ENCODE measurements at places on chromosomes 1 and 21.

DNA sequence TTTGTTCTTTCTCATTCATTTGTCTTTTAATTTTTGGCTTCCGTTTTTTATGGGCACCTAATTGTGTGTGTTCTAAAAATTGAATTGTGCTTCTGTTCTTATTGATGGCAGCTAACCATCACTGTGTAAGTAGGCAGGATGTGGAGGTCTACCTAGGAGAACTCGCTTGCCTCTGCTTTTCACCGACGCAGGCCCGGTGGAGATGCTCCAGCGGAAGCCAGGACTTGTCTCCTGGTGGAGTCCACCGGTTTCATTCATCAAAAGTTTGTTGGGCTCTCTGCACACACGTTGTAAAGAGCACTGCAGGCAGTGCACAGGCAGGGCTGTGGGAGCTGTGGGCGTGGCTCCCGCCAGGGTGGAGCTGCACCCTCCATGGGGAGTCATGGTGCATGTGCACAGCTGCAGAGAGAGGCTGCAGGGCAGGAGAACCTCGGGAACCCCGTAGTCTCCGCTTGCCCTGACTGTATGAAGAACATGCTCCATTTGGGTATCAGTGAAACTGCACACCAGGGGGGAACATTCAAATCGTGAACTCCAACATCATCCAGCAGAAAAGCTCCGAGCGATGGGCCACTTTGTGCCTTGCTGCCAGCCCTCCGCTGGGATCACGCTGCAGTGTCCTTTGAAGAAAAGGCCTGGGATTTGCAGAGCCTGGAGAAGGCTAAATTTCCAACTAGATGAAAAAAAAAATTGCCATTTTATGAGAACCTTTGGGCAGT, 6.0 kb upstream of the C1orf174 start:
- no peak for DNase-seq

GRCh38 chr1:36115931-36116330, 9.1 kb downstream of the COL8A2 start:
- no peak for DNase-seq

GRCh38 chr1:7564137-7564536, 207.0 kb upstream of the VAMP3 start:
- DNase-seq, result no peak

DNA sequence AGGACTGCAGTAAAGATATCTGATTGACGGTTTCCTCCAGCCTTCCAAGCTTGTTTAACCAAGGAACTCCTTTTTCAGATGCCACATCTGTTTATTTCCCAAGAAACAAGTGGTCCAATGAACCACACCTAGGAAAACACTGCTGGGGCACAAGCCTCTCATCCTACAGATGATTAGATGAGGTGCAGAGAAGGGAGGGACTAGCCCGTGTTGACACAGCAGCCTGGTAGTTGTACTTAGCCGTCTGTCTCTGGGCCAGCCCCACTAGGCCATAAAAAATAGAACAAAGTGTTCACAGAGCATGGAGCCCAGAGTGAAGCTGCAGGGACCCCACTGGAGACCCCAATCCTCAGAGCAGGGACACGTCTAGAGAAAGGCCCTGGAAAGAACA, 32.1 kb downstream of the LRP8 start:
- no peak for DNase-seq

DNA sequence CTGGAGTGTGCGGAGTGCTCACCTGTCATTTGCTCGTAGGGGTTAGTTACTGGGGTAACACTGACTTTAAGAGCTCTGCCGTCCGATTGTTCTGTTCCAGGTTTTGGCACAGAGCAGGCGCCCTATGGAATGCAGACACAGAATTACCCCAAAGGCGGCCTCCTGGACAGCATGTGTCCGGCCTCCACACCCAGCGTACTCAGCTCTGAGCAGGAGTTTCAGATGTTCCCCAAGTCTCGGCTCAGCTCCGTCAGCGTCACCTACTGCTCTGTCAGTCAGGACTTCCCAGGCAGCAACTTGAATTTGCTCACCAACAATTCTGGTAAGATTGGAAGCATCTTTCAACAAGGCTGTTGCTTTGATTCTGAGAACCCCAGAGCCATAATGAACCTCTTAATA, 12.6 kb downstream of the ETS2 start:
- DNase-seq, result no peak

DNA sequence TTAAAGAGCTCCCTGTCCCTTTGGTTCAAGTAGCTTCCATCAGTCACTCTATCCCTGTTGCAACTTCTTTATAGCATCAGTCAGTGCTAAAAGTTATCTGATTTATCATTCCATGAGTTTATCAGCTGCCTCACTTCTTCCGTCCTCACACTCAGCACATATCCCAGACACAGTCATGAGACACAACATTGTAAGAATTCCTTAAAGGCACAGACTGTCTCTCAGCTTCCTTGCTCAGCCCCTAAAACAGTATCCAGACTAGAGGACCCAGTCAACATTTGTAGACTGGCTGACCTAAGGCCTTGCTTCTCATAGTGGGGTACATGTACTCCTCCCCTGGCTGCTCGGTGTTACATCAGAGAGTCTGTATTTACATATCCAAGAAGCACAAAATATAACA, 164.9 kb upstream of the ADGRL2 start:
- no peak for DNase-seq

DNA sequence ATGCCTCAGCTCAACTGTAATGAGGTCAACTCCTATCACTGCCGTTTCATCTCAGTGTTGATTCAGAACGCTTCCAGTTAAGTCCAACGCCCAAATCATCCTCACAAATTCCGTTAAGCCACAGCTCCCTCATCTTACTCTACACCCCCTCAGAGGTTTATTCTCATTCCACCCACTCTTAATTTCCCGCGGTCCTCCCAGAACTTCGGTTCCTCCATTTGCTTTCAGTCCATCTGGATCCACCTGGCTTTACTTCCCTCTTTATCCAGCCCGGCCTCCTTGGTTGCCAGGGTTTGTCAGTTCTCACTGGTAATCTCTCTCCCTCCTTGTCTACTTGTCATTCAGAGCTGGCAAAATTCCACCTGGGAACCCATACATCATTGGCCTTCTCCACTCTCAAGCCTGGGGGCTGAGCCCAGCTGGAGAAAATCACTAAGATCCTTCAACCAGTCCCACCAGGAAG, 51.3 kb upstream of the RUNX1 start:
- DNase-seq, result no peak

GRCh38 chr1:225700164-225700821, 47.4 kb upstream of the ENAH start:
- DNase-seq, result peak; percentile 98

DNA sequence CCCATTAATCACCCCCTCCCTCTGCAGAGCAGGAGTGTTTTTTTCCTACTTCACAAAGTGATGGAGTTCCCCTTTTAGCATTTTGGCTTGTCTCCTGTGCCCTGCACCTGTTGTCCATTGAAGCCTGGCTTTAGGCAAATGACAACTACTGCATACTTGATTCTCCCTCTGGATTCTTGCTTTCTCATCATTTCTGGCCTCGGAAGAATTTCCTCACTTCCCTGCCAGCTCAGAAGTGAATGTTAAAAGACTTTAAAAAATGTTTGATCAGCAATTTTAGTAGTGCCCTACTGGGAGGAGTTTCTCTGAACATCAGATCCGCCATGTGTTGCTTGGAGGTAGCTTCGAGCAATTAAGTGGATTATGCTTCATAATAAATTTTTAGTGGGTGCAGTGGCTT, 28.1 kb downstream of the RCOR3 start:
- DNase-seq, result no peak

DNA sequence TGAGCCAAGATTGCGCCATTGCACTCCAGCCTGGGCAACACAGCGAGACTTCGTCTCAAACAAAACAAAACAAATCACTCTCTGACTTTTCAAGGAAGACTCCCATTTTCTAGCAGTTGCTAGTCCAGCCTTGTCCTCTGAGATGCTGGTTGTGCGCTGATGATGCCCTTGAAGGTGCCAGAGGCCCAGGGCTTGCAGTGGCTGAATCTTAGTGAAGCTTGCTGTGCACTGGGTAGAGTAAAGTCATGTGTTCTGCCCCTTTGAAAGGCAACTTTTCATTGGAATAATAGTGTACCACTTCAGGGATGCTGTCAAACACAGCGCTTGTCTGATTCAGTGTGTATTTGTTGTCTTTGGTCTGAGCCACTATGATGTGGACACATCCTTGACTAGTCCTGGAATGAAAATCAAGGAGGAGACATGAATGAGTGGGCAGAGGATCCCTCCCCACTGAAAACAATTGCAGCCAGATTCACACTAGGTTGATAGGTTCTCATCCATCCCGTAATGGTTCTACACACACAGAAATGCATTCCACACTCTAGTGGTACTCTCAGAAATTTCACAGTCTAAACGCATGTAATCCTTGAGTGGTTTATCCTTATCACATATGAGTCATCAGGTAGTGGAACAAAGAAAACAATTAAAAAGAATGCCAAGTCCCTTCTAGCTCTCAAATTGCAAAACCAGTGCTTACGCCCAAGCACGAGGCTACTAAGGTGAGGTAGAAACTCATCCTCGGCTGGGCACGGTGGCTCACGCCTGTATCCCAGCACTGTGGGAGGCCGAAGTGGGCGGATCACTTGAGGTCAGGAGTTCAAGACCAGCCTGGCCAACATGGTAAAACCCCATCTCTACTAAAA, 17.8 kb upstream of the TDRD10 start:
- DNase-seq, result no peak
